ENCODE measurements at places on chromosomes 7 and 10. TPM values are rescaled to one million over a fixed set of nuclear protein-coding genes. Genes with fewer than 3 reads are reported as not detected.

The CAMK1D gene
- total RNA-seq = 1.3 TPM

The RARRES2 gene
- total RNA-seq = 30.5 TPM

The ZNF117 gene
- 7.7 TPM for total RNA-seq

The SOSTDC1 gene
- total RNA-seq = not detected

The FGL2 gene
- total RNA-seq = 0.54 TPM

The CYP26C1 gene
- under 0.01 TPM for total RNA-seq

The ITPRIP gene
- 11.4 TPM for total RNA-seq

The MYL10 gene
- not detected for total RNA-seq

The CFAP70 gene
- total RNA-seq = 0.50 TPM

The FAM237B gene
- total RNA-seq = not detected

The TBXAS1 gene
- total RNA-seq = 13.5 TPM

The EBLN1 gene
- total RNA-seq = not detected

The PALD1 gene
- total RNA-seq = 2.8 TPM

The GPR26 gene
- not detected for total RNA-seq

Measured in cardiac ventricle fibroblast (primary cell).